Stimulated activated CD8-positive, alpha-beta memory T cell treated with anti-CD3 and anti-CD28 coated beads, Interleukin-15, amount 100 ng/mL, for 4 hours (primary cell): ENCODE measurements at places on chromosomes 1 and 21.

DNA sequence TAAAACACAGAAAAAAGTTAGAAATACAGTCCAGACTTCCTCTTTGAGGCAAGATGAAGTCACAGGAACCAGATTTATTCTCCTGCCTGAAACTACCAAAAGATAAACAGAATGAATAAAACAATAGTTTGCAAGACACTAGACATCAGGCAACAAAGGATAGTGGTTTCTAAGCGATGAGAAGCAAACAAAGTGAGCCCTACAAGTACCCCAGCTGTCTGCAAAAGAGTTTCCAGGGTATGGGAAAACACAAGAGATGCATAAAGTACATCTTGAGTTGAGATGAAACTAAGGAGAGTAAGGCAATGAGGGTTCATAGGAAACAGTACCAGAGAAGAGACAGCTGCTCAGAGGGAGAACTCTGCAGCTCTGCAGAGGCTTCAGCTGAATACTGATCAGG is 83.3 kb upstream of the COL24A1 start:
- no peak for DNase-seq

- DNase-seq = no peak
Observed at GRCh38 chr1:199122532-199123311, 483.9 kb downstream of the PTPRC start.

GRCh38 chr1:81802707-81803430 is 2.1 kb downstream of the ADGRL2 start:
- DNase-seq = no peak

GRCh38 chr1:186187601-186188000 is 187.5 kb downstream of the TPR start:
- DNase-seq = no peak

GRCh38 chr21:45043541-45044020 is 30.8 kb upstream of the ADARB1 start:
- no peak for DNase-seq

DNA sequence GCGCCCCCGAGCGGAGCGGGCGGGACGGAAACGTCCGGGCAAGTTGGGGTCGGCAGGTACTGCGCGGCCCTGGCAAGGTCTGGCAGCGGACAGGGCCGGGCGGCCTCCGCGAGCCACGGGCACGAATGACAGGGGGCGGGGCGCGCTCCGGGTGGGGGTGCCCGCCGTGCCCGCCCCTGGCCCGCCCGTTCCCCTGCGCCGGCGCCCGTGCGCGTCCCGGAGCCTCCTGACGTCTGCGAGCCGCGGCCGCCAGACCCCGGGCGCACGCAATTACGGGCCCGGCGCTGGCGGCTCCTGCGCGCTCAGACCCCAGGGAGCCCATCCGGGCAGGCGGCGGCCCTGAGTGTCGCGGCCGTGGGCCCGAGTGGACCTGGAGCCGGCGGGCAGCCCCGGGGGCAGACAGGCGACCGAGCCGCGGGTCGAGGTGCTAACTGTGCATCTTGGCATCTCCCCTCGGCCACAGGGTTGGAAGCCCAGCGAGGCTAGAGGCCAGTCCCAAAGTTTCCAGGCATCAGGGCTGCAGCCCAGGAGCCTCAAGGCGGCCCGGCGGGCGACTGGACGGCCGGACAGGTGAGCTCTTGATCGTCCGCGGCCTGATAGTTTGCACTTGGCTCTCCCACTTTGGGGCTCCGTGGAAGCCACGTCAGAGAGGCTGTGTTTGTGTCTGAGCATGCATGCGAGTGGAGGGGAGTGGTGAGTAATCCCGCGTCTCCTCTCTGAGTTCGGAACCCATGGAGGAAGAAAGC is 918 bp downstream of the MIB2 start:
- no peak for DNase-seq

GRCh38 chr1:60903591-60903990 is 178.8 kb upstream of the NFIA start:
- DNase-seq = no peak

DNA sequence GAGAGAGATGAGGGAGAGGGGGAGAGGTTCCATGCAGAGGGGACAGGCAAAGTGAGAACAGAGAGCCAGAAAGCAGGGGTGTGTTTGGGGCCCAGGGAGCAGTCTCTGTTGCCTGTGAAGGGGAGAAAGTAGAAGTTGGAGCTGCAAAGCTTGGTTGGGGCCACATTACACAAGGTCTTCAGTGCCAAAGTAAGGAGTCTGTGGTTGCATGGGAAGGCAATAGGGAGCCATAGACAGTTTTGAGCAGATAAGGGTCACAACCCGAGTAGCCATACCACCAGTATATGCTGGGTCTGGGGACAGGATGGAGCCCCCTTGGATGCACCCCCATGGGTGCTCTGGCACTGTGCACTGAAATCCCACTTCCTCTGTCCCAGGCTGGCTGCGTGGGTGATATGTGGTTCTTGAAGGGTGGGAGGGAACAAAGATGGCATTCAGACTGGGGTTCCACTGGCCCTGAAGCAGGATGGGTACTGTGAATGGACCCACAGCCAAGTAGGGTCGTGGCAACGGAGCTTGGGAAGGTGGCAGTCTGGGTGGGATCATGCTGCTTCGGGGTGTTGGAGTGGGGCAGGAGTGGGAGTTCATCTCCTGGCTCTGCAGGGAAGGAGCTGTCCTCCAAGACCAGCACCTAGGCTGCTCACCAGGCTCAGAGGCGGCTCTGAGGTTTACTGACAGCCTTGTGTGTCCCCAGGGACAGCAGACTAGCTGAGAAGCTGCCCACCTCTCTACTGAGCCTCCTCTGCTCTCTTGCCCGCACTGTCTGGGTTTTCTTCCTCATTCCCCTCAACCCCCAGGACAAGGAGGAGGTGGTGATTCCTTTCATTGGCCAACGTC is 12.1 kb downstream of the DRAXIN start:
- no peak for DNase-seq

- no peak for DNase-seq
Observed at GRCh38 chr1:218339267-218339831, 5.8 kb upstream of the TGFB2 start.

GRCh38 chr1:167442142-167442848 is 76.0 kb downstream of the CD247 start:
- DNase-seq = peak; percentile 62
